AG04450 (cell line): ENCODE measurements at places on chromosomes 12 and 14.
A peak's percentile ranks its signal among the peaks of the same experiment; 100 is the strongest.

DNA sequence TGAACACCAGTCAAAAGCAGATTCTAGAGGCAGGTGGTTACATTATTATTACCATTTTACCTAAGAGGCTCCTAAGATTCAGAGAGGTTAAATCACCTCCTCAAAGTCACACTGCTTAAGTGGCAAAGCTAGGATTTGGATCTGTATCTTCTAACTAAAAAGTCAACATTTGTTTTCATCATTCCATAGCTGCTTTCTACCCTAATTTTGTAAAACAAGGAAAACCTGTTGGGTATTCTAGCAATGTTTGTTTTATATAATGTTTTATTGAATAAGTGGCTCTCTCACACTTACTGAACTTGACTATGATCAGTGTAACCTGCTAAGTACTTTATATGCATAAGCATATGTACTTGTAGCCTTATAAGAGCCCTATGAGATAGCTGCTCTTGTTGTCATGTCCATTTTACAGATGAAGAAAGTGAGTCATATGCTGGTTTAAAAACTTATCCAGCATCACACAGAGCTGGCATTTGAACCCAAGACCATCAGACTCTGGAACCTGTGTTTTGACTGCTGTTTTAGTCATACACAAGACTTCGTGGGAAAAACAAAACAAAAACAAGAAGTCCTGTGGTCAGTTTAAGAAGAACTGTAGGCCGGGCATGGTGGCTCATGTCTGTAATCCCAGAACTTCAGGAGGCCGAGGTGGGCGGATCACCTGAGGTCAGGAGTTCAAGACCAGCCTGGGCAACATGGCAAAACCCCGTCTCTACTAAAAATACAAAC lies 31.7 kb upstream of the EVL start:
- DNase-seq, result no peak

DNA sequence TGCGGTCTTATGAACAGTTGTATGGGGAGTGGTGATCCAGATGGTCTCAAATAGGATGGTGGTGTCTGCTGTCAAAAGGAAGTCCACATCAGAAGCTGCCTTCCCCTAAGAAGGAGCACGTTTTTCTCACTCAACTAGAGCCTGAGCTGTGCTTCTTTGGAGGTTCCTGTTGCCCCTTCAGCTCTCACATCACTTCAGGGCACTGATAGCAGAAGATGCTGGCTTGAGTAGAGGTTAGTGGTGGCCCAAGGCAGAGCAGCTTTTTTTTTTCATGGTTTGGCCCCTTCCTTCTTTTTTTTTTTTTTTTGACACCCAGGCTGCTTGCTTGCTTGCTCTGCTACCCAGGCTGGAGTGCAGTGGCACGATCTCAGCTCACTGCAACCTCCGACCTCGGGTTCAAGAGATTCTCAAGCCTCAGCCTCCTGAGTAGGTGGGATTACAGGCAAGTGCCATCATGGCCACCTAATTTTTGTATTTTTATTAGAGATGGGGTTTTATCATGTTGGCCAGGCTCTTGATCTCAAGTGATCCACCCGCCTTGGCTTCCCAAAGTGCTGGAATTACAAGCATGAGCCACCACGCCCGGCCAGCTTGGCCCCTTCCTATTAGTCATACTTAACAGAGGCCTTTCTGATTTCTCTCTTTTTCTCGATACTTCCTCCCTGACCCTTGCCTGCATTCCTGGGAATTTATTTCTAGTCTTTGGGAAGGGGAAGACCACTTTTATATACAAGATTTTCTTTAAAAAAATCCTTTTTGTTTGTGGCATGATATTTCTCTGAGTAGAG lies 31.6 kb downstream of the KLRD1 start:
- no peak for DNase-seq

DNA sequence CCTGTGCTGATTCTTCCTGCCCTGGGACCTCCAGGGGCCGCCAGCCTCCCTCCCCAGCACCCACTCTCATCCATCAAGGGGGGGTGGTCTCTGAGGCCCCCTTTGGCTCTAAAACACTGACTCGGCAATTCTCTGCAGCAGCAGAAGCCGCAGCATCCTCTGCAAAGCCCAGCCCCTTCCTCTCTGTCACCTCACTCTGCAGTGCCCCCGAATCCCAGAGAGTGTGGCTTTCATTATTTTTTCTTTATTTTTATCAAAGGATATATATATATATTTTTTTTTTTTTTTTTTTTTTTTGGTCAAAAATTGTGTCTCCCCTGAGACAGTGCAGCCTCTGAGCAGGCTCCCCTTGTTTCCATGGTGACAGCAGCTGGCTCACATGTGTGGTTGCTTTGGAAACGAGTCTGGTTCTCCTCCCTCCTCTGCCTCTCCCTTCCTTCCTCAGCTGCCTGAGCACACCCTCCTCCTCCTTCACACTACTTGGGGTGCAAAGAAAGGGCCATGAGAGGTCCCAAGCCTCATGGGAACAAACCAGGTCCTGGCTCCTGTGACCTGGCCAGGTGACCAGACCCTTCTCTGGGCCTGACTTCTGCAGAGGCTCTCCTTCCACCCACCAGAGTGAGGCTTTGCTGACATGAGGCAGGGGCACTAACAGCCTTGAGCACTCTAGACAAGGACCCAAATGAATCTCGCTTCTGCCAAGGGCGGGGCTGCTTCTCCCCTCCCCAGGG lies 100.5 kb downstream of the LRRC74A start:
- DNase-seq, result no peak

DNA sequence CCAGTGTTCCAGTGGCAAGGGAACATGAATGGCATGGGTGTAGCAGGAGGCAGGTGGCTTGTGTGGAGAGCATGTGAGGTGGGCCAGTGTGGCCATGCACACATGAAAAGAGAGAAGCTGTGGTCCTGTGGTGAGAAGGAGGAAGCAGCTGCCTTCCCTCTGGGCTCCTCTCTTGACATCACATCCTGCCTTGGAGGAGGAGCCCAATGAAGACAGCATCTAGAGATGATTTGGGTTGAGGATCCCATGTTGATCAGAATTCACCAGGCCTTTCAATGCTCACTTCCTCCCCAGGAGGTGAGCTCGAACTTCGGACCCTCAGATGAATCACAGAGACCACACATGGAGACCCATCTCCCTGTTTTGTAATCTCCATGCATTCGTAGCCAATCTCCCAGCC lies 82.6 kb downstream of the LRRC74A start:
- DNase-seq, result no peak

DNA sequence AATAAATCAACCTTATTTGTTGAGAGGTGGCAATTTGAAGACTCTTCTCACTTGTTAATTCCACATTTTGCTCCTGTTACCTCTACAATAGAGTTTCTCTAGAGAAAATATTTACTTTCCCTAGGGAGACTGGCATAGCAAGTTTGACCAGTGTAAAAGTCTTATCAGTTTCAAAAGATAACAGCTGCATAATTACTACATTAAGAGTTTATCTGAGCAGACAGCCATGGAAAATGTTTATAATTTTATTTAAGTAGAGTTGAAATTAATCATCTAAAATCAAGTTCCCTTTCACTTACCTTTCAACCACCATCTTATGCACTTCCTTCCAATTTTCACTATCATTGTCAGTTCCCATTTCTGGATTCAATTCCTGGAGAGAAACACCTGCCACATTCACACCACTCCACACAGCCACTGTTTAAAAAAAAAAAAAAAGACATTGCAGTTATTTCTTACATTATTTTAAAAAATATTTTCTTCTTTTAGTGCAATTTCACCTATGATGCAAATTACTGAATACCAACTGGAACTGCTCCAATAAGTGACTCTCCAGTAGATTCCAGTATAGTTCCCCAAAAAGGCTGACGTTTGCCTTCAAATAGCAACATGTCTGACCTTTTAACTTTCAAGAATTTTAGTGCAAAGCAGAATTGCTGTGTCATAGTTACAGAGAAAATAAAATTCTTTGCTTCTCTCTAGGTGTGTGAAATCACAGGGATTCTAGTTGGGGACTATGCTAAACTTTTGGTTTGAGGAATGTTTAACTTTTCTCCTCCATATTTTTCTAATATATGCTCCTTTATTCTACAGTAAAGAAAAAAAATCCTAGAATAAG lies 19.4 kb downstream of the LDHB start:
- DNase-seq, result no peak

GRCh38 chr12:124194893-124195566 lies 99.9 kb upstream of the RFLNA start:
- DNase-seq, result no peak

- no peak for DNase-seq
These were observed 72.0 kb upstream of the DBX2 start for GRCh38 chr12:45122768-45123380.

GRCh38 chr14:62053188-62053587 lies 291.0 kb downstream of the SNAPC1 start:
- DNase-seq, result no peak

GRCh38 chr14:72553161-72553560 lies 340.7 kb downstream of the DPF3 start:
- no peak for DNase-seq

DNA sequence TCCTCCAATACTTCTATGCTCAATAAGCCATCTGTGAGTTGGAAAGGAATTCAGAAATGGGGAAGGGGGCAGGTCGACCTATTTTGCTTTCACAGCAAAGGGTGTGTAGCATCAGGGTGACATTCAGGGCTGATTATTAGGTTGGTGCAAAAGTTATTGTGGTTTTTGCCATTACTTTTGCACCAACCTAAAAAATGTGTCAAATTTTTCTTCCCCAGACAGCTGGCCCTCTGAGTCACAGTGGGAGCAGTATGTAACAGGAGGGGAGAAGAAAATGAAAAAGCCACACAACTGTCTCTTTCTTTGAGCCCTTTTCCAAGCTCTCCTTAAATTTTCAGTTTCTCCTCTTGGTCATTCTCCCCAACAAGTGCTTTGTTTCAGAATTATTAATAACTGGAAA lies 47.1 kb upstream of the GZMB start:
- no peak for DNase-seq

DNA sequence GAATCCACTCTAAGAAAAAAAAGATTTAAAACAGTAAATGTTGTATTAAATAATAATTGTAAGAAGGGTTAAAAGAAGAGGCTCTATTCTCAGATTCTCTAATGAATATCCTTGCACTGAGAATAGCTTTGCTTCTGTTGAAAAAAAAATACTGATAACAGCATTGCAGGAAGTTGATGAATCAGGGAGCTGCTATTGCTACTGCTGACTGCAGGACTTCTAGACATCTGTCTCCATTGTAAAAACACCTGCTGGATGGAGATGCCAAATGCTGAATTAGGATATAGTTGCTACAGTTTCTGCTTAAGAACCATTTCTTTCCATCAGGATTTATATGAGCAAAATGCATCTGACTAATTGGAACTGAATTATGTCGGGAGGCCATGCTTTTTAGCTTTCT lies 50.3 kb upstream of the ANP32D start:
- no peak for DNase-seq

GRCh38 chr12:50297996-50298395 lies 14.7 kb upstream of the LIMA1 start:
- DNase-seq, result no peak

GRCh38 chr14:57018065-57018464 lies 207.8 kb upstream of the OTX2 start:
- DNase-seq, result no peak

DNA sequence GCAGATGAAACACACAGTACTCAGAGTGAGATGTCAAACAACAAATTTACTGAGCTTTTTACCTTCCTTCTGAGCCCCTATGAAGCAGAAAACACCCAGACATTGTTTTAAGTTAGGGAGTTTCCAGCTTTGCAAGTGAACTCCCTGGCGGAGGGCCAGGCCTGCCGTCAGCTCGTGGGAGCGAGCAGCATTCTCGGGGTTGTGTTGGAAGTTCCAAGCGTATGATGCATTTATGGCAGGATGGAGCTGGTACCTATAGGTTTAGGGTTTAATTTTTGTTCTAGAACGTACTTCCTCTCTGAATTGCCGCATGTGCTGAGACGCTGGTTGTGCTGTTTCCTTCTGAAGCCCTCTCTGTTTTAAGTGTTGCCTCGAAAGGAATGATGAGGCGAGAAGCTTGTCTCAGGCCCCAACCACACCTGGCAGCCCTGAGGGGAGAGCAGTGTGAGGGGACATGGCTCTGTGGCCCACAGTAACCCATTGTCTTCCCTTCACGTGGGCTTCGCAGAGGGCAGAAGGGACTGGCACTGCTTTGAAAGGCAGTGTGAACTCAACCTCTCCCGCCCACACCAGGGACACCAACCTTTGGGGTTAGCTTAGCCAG lies 76.6 kb downstream of the SSPN start:
- peak; percentile 86 for DNase-seq

DNA sequence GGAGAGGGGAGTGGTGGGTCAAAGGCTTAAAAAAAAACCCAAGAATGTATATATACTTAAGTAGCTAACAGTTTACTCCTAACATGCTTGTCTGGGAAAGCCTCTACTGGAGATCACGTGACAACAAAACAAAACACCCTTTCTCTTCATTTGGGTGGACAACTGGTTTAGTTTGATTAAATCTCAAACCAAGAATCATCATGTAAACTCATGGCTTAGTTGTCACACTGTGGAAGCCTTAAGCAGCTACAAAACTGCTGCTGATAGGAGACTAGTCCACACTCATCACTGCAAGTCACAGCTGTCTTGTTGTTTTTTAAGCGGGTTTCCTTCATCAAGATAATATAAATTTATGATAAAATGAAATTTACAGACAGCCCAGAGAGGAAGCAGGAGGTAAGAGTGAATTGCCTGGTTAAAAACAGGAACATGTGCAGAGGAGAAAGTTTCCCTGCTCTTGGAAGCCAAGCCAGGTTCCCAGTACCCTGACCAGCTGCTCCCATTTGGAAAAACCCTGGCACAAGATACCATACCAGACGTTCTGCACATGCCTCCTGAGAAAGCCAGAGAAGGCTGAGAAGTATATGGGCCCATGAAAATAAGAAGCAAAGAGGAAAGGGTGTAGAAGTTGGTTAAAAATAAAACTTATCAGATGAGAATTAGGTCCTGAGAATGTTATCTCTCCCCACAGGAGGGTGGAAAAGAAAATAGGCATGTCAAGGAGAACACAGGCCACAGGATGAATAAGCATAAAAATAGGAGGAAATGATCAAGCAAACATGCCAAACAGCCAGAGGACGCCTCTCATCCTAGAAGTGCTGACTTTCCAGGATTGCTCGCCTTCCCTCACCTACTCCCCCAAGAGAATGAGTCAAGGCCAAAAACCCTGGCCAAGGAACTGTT lies 34.0 kb downstream of the EGLN3 start:
- DNase-seq, result no peak

GRCh38 chr14:101019990-101020710 lies 116.6 kb upstream of the RTL1 start:
- DNase-seq, result no peak

- no peak for DNase-seq
These were observed 89.0 kb downstream of the AKAP6 start for GRCh38 chr14:32417956-32418552.

DNA sequence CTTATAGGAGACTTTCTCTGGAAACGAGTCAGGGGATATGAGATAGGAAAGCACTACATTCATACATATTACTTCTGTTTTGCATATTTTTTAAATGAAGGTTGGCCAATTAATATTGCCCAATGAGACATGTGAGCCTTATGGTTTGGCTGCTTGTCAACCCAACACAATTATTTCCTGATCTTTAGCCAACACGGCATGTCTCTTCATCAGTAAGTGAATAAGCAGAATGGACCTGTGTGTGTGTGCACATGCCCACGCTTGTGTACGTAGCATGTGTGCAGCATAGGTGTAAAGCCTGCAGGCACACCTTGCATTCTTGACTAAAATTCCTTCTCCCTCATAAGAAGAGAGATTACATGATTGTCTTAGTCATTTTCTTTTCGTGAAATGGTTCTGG lies 88.3 kb downstream of the STON2 start:
- no peak for DNase-seq
